Vagina (tissue), 2 donors: ENCODE measurements at places on chromosomes 13 and 19.

GRCh38 chr13:33806470-33807248, 11.3 kb upstream of the RFC3 start:
- DNase-seq = no peak

GRCh38 chr13:27151798-27152599, 19.6 kb downstream of the USP12 start:
- no peak for DNase-seq

DNA sequence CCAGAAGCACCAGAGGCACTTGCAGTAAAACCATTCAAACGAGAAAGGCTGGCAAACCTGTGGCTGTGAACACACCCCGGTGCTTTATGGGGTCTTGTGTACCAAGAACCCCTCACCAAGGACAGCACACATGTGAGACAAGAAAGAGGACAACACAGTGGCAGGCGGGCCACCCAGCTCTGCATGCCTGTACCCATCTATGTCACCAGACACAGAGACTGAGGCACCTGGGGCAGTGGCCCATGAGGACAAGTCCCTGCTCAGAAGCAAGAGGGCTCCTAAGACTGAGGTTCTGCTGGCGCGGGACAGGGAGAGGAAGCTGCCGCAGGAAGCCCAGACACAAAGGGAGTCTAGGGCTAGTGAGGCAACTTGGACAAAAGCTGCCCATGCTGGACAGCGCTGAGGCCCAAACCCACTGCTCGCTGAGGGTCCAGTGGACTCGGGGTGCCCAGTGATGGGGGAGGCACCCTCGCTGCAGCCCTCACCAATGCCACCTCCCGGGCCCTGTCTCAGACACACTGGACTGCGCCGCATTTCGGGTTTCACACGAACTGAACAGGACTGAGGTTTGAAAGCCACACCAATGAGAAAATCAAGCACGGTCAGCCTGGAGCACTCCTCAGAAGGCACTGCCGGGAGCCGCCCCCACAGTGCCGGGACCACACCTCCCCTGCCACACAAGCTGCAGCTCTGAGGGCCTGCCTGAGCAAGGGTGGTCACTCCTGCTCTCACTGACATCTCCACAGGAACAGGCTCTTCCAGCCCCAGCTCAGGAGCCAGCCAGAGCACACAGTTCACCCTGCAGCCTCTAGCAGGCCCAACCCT, 232.7 kb downstream of the TUBA3C start:
- no peak for DNase-seq

GRCh38 chr13:112073245-112074138, 6.5 kb downstream of the SOX1 start:
- DNase-seq = no peak

- peak; percentile 67 for DNase-seq
These were observed 116.0 kb downstream of the COL4A2 start for GRCh38 chr13:110422913-110423688.

DNA sequence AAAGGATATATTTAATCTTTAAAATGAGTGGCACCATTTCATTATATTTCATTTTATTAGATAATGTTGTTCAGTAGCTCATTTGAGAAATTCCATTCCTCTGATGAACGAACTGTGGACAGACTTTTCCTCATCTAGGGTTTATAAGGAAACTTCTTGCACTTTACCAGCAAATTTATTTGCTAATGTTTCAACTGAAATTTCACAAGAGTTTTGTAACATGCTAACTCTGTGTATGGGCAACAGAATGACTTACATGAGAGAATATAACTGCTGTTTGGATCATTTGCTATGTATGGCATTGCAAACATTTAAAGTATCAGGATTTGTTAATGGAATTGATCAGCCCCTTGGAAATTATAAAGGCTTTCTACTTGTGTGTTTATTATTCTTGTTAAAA, 3.7 kb upstream of the IRS2 start:
- DNase-seq = no peak

- no peak for DNase-seq
These were observed 15.6 kb upstream of the KCNC3 start for GRCh38 chr19:50344661-50345318.

- DNase-seq = no peak
These were observed 15.2 kb upstream of the PABPC3 start for GRCh38 chr13:25080773-25081172.

DNA sequence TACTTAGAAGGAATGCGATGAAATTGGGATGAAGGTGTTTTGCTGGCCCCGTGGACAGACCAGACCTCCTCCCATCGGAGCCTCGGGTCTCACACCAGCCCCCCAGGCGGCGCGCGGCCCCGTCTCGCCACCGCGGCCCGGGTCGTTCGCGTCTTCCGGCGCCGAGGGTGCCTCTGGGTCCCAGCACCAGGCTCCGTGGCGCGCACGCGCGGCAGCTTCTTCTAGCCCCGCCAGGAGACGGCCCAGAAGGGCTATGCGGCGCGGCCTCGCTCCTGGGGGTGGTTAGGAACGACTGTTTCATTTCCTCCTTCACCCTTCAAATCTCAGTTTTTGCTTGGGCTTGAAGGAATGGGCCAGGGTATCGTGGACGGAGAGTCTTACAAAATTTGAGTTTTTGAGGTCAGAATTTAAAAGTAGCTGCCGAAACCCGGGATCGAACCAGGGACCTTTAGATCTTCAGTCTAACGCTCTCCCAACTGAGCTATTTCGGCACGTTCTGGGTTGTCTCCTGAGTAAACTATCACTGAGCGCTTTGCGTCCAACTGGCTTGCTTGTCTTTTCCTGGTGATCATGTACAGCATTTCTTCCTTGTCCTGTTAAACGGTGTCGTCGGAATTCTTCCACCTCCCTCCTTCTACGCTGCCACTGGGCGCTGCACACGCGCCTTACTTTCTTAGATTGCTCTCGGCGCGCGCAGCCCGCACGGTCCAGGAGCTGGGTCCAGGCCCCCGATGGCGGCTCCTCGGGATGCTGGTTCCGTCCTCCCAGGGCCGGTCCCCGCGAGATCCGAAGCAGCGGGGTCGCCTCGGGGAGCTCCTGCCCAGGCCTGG, 46.5 kb downstream of the TGDS start:
- peak; percentile 99 for DNase-seq

- no peak for DNase-seq
These were observed 49.8 kb upstream of the TRPC4 start for GRCh38 chr13:37919329-37919880.

DNA sequence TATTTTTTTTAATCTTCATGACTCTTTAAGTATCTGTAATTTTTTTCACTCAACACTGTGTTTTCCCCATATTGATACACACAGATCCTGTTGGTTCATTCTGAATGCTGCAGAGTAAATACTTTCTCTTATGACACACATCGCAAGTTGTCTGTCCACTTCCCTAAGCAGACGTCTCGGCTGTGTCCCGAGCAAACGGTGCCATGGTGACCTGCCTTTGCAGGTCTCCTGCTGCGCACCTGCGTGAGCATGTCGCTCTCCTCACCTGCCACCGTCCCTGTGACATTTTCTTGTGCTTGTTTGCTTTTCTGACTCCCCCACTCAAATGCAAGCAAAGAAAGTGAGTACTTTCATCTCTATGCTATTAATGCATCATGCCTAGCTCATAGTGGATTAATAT, 57.8 kb downstream of the CCDC70 start:
- no peak for DNase-seq

- no peak for DNase-seq
These were observed 13.3 kb downstream of the KCNC3 start for GRCh38 chr19:50315773-50316448.

GRCh38 chr13:62524061-62524460, 1108.4 kb upstream of the PCDH20 start:
- DNase-seq = no peak

DNA sequence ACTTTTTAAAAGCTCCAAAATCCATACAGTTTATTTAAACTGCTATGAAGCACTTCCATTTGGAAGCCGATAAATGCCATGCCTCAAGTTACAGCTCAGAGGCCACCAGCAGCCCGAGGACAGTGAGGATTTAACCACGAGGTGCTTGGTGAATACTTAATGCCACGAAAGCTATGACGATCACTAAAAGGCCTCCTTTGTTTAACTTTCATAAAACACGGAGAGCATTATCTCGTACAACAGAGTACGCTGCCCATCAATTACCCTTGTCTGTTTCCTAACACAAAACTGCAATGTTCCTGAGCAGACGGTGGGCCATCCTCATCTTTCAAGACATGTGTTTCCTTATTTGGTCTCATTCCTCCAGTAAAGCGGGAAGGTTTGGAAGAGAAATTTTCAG, 58.4 kb downstream of the PEPD start:
- no peak for DNase-seq

GRCh38 chr13:113086031-113086750, 19.4 kb upstream of the F7 start:
- no peak for DNase-seq

DNA sequence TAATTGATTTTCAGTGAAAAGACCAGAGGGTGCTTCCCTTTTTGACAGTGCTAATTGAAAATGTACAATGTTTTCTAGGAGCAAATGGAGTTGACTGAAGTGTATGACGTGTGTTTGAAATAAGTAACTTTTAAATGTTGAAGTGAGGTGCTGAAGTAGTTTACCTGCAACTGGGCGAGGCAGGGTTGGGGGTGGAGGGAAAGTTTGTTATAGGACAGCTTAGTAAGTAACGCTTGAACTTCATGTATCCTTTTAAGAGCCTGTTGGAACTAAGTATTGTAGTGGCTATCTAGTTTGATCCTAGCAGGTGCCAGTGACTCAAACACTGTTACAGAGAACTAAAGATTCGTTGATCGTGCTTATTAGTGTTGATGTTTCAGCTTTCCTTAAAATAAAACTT, 5.9 kb downstream of the SLAIN1 start:
- no peak for DNase-seq

DNA sequence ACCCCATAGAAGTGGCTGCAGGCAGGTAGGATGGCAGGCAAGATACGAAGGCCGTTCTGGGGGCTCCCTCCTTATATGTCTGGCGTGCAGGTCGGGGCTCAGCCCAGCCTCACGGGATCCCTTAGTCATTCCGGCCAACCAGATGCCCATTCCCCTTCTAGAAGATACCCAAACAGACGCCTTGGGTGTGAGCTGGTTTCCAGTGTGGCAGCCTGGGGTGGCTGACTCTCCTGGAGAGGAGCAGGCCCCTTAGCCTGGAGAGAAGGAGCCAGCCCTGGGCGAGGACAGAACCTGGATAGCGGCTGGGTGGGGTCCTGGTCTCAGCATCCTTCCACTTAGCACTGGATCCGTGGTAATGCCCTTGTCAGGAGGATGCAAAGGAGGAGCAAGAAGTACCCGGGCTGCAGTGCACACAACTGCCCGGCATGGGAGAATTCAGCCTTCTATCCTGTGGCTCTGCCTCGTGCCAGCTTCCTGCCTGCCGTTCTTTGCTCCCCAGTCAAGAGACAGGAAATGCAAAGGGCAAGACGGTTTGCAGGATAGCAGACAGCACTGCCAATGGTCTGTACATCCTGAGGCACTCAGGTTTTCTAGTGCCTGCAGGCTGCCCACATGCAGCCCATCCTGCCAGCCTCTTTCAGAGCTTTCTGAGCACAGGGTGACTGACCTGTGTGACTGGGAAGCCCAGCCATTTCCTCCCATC, 56.7 kb upstream of the WASF3 start:
- DNase-seq = no peak

DNA sequence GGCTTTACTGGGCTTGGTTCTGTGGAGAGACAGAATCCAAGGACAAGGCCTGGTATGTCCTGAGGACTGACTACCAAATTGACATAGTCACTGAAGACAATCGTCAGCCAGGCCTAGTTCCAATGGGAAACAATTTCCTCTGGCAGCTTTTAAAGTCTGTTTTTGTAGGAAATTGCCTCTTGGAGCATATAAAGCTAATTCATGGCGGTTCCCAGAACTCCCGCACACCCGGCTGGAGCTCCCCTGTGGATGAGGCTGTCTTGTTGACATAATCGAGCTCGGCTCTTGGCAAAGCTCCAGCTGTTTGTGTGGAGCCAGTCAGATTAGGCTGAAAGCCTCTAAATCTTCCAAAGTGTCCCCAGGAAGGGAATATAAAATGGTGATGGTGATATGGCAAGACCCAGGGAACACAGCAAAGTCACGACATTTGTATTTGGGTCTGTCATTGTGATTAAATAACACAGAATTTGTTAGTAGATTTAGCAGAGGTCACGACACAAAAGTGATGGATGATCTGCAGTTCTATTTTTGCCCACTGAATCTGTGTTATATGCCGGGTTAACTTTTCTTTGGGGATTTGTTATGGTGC, 395.0 kb downstream of the PCDH9 start:
- DNase-seq = no peak

DNA sequence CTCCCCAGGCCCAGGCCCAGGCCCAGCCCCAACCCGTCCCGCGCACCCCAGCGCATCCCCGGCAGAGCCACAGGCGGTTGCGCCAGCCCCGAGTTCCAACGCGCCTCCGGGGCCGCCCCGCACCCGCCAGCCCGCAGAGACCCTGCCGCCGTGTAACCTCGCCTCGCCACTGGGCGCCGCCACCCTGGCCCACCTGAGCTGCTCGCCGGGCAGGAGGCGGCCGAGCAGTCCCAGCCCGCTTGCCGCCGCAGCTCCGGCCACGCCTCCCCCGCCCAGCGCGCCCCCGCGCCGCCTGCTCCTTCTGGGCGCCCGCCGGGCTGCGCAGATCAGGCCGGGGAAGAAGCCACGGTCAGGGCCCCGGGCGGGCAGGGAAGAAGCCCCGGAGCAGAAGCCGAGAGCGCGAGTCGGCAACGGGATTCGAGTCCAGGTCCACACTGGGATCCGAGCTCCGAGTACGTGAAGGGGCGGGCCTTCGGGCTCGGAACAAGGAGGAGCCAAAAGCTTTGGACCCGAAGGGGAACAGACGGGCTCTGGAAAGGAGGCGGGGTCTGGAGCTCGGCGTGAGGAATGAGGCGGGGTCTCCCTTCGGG, at the start of gene MBOAT7:
Gene MBOAT7, minus strand, starts transcription at position 436 of the 590 bp plus-strand sequence. CDS start 1,072 bp downstream, outside the sequence.
- DNase-seq = no peak

DNA sequence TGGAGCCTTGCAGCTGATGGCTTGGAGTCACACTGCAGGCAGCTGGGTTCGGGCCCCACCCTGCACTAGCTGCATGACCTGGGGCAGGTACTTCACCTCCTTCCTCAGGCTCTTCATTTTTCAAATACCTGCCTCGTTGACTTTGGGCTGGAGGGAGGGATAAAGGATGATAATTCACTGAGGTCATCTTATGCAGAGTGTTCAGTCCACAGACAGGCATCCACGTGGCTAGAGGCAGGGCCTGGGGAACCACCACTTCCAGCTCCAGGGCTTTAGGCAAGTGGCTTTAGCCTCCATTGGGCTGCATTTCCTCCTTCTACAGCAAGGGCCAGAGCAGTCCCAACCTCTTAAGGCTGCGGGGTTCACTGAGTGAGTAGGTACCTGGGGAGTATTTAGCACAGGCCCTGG, 84.8 kb downstream of the SIPA1L3 start:
- no peak for DNase-seq

DNA sequence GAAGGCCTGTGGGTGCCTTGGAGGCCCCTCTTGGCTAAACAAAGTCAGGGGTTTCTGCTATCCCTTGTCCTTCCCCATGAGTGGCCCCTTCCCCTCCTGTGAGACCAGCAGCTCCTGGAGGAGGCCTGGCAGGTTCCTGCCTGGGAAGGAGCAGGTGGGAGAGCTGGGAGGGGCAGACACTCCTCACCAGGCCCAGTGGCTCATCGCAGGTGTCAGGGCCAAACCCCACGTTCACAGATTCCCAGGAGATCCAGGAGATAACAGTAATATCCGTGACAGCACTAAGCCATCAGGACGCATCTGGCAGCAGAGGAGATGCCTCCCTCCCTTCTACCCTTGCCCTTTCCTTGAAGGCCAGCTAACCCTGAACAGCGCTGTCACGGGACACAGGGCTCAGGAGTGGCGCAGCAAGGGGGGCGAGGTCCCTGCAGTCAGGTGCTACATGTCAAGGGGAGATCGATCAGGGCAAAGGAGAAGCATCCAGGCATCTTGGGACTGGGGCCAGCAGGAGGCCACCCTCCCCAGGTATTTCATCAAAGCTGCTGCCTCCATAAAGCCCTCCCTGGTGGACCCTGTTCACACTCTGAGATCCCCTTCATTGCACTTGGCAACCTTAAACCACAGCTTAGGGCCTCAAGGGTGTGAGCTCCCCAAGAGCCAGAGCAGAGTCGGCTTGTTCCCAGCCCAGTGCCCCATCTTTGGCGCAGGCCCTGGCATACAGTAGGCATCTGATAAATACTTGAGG, 4.8 kb downstream of the CEBPA start:
- no peak for DNase-seq
